Hematopoietic multipotent progenitor cell treated with erythropoietin and hydrocortisone succinate and interleukin-3 and kit ligand, for 17 days (in vitro differentiated cells): ENCODE measurements at places on chromosomes 3 and 15.

- no peak for DNase-seq
These were observed 511.9 kb downstream of the ZIC1 start for GRCh38 chr3:147921051-147921450.

DNA sequence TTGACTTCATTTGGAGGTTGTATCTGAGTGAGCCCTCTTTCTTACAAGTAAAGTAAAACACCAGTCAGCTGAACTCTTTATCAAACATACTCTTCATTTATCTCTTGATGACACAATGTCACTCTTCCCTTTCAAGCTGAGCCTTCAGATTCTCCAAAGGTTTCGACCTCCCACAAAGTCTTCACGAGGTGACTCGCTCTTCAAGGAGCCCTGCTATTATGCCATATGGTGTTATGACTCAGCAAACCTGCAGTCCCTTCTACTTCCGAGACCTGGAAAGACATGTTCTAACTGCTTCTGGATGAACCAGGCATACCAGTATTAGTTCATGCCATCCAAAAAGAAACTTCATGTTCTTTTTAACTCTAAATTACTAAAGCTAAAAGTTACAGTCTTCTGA is 23.1 kb downstream of the AADAC start:
- DNase-seq, result no peak

GRCh38 chr3:18228060-18228459 is 197.1 kb downstream of the SATB1 start:
- DNase-seq, result no peak

- no peak for DNase-seq
These were observed 6.7 kb downstream of the PCYT1A start for GRCh38 chr3:196280689-196281440.

GRCh38 chr15:74136540-74136813 is 6.1 kb downstream of the ISLR2 start:
- DNase-seq, result no peak

GRCh38 chr3:30642849-30643361 is 36.5 kb downstream of the TGFBR2 start:
- no peak for DNase-seq

DNA sequence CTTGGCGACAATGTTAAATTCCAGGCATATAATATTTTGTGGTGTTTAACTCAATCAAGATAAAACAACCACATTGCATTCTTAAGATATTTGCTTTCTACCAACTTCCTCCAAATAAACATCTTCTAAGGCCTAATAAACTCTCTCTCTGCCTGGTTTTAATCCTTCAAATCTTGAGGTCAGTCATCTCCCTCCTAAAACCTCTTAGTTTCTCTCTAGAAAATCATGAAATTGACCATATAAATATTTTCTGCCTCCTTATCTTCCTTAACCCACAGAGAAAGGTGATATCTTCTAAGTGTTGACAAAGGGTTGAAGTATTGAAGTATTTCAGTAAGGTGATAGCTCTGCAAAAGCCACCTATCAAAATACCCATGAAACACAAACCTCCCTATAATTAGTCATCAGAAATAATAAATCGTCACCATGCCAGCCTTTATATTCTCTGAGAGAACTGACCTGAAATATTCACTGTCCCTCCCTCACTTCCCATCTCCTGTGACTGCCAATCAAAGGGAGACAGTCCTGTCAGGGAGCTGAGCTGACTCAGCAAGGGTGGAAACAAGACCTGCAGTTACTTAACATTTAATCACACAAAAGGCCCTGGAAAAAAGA is 1261.1 kb downstream of the ROBO1 start:
- no peak for DNase-seq

- no peak for DNase-seq
These were observed 135.8 kb downstream of the THSD4 start for GRCh38 chr15:71250936-71251583.

DNA sequence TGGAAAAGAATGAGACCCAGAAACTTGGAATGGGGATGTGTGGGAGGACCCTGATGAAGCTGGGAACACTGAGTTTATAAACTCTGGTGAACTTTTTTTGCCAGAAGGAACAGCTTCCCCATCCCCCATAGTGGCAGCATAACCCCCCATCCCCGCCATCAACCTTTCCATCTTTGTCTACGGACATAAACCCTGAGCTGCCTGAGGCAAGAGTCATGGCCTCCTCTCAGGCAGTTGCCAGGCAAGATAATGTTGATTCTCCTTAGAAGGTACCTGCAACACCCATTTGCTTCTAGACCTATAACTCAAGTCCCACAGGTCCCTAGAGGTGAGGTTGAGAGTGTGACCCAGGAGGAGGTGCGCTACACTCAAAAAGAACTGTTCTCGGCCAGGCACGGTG is 11.5 kb downstream of the MAP4 start:
- no peak for DNase-seq

DNA sequence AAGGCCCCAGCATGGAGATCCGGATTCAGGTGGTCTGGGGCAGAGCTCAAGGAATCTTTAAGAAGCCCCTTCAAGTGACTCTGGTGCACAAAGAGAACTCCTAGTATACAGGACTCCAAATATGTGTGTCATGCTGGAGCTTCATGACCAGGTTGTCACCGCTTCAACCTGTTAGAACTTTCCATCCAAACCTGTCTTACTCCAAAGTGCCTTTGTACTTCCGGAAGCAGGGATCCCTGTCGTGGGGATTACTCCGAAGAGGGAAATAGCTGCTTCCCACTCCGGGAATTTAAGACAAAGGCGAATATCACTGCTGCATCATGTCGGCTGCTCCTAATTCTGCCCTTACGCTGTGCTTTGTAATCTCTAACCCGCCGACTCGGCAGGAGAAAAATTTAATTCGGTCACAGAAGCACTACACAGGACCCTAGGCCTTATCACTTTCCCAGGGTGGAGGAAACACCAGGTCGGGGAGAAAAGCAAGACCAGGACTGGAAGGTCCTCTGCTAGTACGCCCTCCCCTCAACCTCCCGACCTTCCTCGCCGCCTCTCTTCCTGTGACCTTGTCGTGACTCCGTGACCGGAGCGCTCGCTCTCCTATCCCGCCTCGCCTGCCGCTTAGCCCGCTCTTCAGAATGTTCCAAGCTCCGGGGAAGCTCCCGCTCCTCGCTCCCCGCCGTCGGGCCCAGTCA is 730 bp downstream of the HIGD1A start:
- peak; percentile 53 for DNase-seq
